ENCODE measurements at places on chromosomes 12 and 14.

GRCh38 chr12:62604871-62605270 is 138.2 kb downstream of the MON2 start:
- DNase-seq = no peak

- no peak for DNase-seq
Measured at GRCh38 chr14:21575661-21576060, 4.2 kb downstream of the OR10G3 start.

DNA sequence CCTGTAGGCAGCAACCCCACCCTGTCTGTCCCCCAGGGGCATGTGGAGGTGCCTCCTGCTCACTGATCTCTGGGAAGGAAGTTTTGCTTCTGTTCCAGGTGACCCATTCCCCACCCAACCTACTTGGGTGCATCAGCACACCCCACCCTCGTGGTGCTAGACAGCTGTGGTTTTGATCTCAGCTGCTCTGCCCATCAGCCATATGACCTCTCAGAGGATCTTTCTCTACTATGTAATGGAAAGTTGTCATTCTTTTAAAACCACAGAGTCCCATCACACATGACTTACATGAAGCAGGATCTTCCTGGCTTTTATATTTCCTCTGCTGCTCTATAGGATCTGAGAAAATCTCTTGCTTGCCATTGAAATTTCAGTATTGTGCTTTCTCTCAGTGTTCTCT is 13.5 kb upstream of the KRT82 start:
- no peak for DNase-seq

DNA sequence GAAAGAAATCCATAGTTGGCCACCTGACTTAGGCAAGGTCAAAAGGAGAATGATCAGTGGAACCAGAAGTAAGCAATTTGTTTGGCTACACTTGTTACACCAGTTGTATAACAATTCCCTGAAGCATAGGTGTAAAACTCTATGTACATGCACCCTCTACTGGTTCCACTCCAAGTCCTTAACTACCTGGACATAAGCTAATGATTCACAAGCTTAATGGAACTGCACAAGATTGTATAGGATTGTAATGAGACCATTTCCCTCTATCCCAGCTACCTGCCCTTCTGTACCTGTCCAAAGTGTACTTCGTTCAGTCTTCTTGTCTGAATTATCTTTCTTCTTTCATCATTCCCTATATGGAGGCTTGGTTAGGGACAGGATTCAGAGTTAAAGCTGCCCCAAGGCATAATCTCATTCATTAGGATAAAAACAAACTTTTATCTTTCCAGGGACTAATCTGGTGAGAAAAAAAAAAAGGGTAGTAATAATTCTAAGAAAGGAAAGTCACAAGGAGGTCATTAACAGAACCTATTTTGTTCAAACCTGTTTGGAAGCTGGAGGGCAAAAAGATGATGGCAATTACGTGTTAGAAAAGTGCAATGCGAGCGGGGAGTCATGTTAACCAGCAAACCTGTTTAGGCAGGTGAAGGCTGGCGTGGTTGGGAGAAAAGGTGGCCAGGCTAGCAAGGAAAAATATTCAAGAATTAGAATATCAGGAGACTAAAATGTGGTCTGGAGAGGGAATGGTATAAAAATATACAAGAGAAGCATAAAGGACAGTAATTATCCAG is 2.8 kb upstream of the TMEM52B start:
- DNase-seq = no peak

DNA sequence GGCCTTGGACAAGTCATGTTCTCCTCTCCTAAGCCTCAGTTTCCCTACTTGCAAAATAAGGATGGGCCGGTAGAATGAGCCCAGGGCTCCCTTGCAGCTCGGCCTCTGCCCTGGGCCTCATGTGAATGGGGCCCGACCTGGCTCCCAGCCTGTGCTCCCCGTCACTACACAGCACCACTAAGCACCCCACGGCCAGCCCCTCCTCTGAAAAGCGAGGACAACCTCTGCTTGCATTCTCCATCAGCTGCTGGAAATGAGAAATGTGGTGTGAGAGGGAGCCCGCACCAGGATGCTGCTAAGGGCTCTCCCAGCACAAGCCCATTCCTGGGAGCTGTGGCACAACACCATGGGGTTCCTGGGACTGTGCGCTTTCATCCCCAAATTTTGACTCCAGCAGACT is 10.2 kb downstream of the SLC25A47 start:
- DNase-seq = no peak
